ENCODE measurements at places on chromosomes 5 and 9.

- DNase-seq = no peak
Measured at GRCh38 chr9:127910613-127911205, 6.1 kb downstream of the ST6GALNAC4 start.

- DNase-seq = no peak
Measured at GRCh38 chr5:124253203-124253810, 493.1 kb downstream of the ZNF608 start.

- DNase-seq = no peak
Measured at GRCh38 chr9:108196332-108197007, 659.3 kb downstream of the ACTL7B start.

- no peak for DNase-seq
Measured at GRCh38 chr9:119707228-119707845, 338.1 kb upstream of the BRINP1 start.

DNA sequence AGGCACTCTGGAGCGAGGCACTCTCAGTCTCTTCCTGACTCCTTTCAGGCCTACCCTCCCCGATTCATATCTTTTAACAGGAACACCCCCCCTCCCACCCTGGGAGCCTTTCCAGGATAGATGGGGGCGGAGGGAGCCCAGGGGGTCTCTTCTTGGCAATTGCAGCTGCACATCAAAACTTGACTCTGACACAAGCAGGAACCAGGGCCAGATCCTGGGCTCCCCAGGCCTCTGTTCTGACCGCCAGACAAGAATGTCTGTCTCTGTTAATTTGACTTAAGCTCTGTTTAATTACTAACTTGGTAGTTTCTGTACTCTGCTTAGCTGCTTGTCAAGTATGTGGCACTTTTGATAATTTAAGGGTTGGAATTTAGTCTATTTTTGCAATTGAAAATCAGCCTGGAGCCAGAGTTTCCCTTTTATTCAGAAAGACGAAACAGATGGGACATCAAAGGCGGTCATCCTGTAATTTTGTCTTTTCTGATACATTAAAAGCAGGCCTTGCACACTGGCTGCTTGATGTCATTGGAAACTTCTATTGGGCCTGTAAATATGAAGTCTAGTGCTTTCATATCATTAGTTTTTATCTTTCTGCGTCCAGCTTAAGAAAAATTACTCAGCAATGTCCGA, 43.3 kb downstream of the ACTL7B start:
- no peak for DNase-seq

Data from T-helper 17 cell (primary cell).